ENCODE measurements at places on chromosomes 6 and 20.

DNA sequence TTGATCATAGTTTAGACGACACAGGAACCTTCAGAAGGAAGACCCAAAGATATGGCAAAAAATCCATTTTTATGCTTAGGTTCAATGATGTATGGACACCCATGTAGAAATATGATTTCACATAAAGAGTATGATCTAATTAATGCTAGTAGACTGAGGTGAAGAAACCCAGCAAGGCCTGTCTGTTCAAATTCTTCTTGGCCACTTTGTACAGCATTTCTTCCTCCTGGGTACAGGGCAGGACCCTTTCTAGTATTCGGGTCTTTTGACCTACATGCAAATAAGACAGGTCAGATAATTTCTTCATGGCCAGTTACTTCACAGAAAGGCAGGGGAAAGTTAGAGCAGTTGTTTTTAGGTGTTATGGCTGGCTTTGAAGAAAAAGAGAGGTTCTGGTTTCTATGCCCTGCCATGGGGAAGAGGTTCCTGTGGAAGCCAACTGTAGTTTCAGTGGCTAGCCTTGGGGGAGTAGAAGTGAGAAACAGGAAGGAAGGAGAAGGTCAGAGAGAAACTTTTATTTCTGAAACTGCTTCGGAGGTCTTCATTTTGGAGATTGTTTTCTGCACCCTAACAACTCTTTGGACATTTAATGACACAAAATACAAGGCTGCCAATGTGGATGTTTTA is 208.3 kb downstream of the PTPRK start:
- no peak for DNase-seq

DNA sequence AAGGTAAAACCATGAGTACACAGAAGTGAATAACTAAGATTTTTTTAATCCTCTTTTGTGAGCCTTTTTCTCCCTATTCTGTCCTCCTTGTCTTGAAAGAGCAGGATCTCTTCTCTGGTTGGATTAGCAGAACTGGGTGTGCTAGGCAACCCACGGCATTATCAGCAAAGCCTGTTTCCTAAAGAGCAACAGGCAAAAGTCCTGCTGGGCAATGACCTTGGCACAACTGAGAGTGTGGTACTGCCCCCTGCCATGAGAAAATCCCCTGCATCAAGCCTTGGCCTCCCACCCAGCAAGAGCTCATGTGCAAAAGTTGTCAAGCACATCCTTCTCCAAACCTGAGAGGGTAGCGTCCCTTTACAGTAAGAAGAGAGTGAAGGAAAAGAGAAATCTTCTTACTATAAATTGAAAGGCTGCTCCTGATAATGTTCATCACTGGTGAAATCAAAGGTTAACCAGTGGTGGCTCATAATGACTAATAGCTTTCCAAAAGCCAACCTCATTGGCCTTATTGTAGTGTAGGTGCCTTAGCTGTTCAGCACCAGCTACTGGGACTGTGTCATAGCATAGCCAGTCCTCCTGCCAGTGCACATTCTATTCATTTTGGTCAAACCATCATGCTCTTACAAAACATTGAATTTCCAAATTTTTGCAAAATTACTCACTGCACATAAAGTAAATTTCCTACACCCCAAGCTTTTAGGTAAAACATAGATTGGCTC is 17.1 kb downstream of the KIF6 start:
- DNase-seq: no peak

DNA sequence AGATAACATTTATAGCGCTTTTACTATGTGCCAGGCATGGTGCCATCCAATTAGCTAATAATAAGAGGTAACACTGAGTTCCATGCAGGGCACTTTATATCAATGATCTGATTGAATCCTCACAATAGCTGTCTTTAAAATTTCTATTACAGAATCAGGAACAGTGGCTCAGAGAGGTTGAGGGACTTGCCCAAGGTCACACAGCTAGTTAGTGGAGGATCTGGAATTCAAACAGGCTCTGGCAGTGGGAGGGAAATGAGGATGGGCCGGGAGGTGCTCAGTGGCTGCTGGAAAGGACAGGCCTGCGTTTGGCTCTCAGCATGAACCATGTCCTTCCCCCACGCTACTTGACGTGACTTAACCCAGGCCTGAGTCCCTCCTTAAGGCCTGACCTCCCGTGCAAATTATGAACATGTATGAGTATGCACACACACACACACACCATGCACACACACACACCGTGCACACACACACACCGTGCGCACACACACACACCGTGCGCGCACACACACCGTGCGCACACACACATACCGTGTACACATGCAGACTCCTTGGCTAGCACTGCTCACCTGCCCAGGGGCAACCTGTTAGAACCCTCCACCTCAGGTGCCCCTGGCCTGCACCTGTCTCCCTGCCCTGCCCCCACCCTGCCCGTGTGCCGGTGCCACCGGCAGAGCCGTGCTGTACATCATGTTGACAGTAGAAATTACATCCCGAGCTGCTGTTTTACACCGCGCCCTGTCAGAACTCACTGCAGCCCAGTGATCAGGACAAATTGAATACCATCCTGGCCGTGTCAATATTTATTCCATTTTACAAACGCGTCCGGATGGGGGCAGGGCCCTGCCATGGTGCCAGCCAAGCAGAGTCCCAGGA is 43.7 kb downstream of the CDH22 start:
- DNase-seq: no peak

DNA sequence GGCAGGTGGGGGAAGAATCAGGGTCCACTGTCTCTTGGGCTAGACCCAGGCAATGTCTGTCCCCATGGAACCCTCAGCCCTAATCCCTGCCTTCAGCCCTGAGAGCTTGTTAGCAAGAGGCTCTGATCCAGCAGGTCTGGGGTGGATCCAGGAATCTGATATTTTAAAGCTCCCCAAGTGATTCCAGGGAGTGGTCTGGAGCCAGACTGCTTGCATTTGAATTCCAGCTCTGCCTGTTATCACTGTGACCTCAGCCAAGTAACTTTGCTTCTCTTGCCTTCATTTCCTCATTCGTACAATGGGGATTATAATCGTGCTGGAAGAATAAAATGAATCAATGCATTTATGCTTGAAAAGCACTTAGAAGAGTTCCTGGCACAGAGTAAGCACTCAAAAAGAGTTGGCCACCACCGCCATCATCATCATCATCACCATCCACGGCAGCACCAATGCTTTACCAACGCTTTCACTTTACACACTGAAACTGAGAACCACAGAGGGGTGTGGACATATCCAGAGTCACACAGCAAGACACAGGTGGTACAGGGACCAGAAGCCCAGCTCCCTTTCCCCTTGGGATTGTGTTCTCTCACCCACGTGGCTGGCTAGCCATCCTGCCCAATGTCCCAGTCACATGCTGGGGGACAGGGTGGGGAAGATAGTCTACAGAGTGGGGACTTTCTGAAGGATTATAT is 75.7 kb upstream of the RALY start:
- no peak for DNase-seq

DNA sequence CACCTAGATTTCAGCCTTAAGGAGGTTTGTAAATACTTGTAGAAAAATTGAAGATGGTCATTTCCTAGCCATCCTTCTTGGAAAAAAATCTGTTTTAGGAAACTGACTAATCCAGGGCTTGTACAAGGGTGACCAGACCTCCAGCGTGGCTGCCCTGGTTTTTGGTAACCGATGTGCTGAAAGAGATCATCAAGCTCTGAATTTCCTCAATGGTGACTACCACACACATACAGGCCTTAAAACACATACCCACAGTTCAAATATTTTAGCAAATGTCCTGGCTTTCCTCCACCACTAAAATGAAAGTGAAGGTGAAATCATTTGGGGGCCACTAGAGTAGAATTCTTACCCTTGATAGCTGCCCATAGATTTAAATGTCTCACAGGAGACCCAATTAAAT is 215.3 kb upstream of the SUPT3H start:
- no peak for DNase-seq

GRCh38 chr6:25307805-25308494 is 28.8 kb downstream of the CARMIL1 start:
- DNase-seq: no peak

DNA sequence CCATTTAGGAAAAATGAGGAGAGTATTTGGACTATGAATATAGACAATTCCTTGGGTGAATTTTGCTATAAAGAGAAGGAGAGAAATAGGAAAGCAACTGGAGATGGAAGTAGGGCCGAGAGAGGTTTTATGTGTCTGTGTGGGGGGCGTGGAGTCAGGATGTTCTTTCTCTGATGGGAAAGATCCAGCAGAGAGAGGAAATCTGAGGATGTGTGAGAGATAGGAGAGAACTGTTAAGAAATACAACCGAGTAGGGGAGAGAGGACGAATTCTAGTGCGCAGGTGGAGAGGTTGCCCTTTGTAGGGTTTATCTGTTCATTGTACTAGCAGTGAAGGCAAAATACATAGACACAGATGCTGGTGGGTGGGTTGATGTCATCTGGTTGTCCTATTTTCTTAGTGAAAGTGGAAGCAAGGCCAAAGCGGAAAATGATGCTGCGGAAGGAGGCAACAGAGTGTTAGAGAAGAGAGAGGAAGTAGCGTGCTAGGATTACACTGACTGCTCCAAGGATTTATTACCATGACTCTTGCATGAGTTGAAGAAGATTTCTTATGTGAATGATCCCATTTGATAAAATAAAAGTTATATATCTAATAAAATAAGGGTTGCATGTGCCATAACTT is 57.7 kb downstream of the CLVS2 start:
- DNase-seq: no peak

DNA sequence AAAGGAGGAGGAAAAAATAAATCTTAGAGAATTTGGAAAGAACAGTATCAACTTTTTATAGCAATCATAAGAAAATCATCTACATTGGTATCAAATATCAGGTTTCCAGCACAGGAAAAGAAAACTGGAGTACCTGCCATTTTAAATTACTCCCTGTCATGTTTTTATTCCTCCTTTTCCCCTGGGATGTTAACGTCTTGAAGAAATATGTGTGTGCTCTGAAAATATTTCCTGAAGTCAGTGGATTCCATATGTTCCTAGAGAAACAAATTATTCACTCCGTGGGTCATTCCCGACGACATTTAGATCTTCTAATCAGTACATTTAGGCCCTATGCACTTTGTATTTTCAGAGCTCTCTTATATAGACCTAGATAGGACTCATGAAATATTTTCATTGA is 42.0 kb upstream of the RSPO3 start:
- no peak for DNase-seq

- no peak for DNase-seq
Observed at GRCh38 chr6:22049002-22049401, 247.8 kb downstream of the PRL start.

- DNase-seq: no peak
Observed at GRCh38 chr6:703552-703951, 10.6 kb upstream of the EXOC2 start.

- DNase-seq: no peak
Observed at GRCh38 chr6:165653196-165653595, 9.8 kb downstream of the PDE10A start.

DNA sequence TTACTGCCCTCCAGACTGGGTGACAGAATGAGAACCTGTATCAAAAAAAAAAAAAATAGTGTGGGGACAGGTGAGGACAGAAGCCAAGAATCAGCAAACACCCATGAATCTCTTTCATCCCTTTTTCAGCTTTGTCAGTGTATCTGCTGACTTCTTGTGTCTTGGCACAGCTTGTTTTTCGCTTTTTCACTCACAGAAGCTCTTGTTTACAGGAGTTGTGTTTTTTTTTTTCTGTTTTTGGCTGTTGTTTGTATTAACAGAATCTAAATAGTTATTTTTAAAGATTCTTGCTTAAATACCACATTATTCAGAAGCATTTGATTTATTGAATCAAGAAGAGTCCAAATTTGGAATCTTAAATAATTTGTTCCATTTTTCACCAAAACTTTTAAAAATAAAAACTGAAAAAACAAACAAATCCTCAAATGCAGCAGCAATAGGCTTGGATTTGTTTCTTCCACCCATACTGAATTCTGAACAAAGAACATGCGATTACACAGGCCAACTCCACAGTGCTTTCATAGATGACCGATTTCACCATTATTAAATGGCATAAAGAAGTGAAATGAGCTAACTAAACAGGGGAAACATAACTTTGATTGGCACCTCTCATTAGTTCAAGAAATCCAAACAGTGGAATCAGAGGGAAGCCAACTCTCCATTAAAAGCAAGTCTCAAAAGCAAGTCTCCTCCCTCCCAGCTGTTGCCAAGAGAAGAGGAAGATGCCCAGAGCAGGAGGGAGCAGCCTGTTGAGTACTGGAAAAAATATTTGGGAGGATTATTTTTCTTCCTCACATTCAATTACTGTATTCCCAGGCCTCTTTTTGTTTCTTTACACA is 27.2 kb upstream of the GPR63 start:
- DNase-seq: no peak

DNA sequence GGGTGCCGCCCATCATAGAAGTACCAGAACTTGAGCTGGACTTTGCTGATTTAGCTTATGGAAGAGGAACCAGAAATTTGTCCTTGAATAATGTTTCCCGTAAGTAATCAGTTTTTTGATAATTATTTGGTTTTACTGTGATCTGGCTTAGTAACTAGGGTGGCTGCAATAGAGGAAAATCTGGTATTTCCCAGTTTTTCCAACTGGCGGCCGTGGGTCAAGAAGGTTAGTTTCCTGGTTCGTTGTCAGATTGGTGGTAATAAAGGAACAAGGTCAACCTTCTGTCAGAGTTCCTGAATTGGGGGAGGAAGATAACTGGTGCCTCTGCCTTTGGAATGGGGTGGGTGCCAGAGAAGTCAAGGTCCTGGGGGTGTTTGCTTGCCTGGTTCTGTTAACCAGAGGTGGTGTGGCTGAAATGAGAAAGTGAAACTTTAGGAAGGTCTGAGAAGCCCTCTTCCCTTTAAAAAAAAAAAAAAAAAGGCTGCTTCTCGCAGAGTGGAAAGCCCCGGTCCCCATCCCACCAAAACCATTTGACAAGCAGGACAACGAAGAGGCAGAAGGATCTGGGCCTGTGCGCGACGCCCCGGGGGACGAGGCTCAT is at the start of gene CALHM6:
CALHM6 (plus strand) TSS at position 45 of the 601 bp plus-strand sequence; CDS start at position 600, 555 bp downstream.
- DNase-seq: no peak

GRCh38 chr6:117540670-117541069 is 58.2 kb downstream of the DCBLD1 start:
- no peak for DNase-seq

- DNase-seq: no peak
Observed at GRCh38 chr20:59412875-59413284, 112.5 kb downstream of the EDN3 start.

DNA sequence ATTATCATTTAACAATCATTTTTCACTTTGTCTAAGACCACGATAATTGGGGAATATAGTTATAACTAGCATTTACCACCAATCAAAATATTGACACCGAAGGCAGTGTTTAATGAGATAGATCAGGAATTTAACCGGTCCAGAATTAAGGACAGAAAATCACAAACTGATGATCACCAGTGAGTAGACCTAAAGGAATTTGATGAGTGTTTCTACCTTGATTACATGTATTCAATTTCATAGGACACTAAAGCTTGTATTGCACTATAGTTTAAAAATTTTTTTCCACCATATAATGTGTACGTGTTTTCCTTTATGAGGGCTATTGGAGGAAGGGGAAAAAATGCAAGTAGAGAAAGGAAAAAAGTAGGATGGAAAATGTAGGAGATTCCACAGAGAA is 22.6 kb upstream of the ARHGAP18 start:
- DNase-seq: no peak

DNA sequence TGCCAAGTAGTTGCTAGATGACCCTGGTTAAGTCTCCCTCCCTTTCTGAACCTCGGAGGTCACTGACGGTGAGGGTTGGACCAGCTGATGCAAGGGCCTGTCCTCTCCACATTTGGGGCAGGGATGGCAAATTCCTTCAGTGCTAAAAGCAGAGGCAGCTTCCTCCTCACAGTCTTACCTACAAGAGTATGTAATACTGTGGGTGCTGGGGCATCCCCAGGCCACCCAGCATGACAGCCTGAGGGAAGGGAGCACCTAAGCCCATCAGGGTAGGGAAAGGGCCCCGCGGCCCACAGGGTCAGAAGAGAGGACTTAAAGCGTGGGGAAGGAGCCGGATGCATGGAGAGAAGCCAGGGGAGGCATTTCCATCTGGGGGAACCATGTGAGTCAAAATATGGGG is 38.0 kb downstream of the TGM3 start:
- DNase-seq: no peak
